ENCODE measurements at places on chromosomes 11 and 22.

DNA sequence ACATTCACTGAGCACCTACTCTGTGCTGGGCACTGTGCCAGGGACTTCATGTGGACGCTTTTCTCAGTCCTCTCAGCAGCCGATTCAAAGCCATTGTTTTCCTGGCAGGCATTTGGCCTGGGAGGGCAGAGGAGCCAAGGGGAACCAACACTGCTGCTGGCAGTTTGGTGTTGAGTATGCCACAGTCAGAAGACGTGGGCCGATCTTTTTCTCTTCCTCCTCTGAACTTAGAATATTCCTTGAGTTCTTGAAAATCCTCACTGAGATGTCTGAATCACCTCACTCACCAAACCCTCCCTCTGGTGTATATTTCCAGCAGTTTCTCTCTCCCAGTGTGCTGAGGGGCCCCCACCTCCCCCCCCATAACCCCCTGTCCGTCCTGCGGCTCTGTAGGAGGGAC is 114.5 kb upstream of the CRYBB3 start:
- DNase-seq: no peak

GRCh38 chr22:36644333-36644757 is 59.2 kb downstream of the CACNG2 start:
- DNase-seq: peak; percentile 43

DNA sequence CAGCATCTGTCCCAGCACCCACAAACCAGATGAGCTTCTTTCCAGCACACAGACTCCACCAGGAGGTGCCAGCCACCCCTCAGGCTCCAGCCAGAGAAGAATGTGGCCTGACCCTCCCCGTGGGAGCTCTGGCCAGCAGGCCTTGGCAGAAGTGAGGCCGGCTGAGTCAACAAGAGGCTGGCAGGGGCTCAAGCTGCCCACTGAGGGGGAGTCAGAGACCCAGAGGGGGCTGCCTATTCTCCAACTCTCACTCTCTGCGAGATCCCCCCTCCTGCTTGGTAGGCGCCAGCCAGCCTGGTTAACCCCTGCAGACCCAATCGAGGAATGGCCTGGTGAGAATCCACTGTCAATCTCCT is 10.6 kb upstream of the CDC42EP1 start:
- no peak for DNase-seq

- no peak for DNase-seq
These were observed 23.1 kb upstream of the PHLDA2 start for GRCh38 chr11:2952290-2952689.

DNA sequence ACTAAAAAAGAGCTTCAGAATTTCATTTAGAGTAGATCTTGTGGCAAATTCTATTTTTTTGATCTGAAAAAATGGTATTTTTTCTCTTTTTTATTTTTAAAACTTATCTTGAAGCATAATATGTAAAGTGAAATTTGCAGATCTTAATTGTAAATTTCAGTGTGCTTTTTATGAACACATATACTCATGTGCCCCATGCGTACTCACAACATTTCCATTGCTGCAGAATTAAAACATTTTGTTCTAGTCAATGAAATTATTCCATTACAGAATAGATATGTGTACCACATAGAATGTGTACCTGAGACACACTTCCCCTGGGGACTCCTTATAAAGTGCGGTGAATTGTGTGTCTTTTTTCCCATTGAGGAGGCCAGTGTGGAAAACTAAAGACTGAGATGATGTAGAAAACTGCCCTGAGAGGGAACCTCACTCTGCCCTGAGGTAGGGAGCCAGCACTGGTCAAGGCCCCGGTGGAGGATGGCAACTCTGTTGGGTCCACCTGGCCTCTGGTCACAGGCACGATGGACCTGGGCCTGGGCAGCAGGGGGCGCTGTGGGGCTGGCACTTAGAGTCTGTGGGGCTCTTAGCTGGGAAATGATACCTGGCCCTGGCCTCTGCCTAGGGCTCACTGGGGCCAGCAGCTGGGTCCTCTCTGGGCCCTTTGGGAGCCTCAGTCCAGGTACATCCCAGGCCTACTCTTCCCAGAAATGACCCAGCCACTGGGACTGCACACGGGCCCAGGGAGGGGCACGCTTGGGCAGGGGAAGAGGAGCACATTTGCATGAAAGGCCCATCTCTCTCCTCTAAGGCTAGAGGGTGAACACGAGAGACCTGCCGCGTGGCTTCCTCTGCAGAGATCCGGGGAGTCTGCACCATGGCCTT is 77.9 kb upstream of the TOP3B start:
- peak; percentile 81 for DNase-seq

DNA sequence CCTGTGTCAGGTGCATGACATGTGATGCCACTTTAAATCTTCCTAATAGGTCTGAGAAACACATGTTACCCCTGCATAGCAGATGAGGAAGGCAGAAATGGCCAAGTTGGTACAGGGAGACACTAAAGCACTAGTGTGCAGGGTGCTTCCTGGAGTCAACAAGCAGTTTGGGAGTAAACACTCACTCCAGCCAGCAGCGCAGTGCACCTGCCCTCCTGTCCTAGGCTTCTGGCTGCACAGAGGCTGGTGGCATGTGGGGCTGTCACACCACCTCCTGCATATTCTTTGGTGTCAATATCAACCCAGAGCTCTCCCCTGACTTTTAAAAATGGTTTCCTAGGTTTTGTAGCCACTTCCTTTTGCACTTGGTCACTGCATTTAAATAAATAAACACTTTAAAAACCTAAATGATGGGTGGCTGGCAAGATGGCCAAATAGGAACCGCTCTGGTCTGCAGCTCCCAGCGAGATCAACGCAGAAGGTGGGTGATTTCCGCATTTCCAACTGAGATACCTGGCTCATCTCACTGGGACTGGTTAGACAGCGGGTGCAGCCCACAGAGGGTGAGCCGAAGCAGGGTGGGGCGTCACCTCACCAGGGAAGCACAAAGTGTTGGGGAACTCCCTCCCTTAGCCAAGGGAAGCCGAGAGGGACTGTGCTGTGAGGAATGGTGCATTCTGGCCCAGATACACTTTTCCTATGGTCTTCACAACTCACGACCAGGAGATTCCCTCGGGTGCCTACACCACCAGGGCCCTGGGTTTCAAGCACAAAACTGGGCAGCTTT is 33.5 kb downstream of the GAB4 start:
- DNase-seq: no peak

DNA sequence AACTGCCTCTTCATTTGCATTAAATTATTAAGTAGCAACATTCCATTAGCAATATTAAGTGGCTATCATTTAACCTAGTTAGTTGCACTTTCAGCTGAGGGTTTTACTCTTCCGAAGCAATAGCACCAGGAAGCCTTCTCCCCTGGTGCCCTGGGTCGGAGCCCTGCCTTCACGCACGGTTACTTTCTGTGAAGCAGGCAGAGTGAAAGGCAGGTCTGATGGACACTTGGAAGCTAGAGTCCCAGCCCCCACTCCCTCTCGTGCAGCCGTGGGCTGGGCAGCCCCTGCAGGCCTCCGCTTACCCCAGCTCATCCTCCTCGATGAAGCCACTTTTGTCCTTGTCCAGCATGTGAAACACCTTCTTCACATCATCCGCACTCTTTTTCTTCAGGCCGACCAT is 2.0 kb downstream of the PVALB start:
- no peak for DNase-seq

DNA sequence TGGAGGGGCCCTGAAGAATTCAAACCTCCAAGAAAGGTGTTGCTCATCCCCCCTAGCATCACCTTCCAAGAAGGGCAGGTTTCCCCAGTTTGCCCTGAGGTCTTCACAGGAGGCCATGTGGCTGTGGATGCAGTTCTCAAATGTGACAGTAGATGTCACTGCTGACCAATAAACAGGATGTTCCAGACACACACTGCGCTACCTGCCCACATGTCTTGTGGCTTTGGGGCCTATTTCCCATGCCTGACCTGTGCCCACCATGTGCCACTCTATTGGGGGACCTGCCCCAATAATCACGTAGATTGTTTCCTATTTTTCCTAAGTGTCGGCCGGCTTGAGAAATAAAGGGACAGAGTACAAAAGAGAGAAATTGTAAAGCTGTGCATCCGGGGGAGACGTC is 4.5 kb downstream of the GSTT2 start:
- DNase-seq: peak; percentile 21

DNA sequence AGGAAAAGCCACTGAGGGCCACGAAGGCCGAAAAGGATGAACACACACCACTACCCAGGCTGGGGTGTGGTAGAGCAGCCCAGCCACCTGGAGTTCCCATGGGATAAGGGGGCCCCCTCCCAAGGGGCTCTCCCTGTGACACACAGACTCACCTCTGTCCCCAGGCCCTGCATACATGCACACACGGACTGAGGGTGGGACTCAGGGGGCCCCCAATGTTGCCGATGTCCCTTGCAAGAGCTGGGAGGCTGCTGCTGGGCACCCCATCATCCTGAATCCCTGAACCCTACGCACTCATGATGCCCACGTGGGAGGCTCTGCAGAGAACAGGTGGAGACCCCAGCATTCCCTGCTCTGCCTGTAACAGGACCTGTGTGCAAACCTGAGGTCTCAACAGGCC is 14.5 kb downstream of the SHANK2 start:
- no peak for DNase-seq

DNA sequence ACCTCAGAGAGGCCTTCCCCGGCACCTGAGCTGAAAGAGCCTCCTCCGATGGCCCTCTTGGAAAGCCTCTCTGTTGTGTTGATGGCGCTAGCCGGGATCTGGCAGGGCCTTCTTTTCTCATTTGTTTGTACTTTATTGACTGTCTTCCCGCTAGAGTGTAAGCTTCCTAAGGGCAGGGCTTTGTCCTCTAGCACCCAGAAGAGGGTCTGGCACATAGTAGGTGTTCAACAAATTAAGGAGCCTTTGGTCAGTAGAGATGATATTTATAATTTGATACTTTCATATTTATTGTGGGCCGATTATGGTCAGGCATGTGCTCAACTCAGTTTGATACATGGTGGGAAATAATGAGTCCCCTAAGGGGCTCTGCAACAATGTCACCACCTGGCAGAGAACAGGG is 4.0 kb downstream of the ARL2 start:
- no peak for DNase-seq

DNA sequence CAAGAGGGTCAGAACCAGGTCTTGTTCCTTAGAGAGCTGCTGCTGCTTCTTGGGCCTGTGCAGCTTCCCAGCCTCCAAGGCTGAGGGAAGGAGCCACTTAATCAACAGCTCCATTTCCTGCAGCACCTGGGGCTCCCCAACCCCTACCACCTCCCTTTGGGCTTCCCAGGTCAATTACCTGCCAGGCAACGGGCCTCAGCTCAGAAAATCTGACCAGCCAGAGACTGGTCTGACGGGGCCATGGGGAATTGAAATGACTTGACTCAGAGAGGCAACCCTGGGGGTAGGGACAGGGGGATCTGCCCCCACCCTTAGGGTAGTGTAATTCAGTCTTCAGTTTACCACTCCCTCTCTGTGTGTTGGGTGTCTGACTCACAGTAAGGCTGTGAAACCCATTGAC is 4.7 kb upstream of the MAJIN start:
- DNase-seq: no peak

DNA sequence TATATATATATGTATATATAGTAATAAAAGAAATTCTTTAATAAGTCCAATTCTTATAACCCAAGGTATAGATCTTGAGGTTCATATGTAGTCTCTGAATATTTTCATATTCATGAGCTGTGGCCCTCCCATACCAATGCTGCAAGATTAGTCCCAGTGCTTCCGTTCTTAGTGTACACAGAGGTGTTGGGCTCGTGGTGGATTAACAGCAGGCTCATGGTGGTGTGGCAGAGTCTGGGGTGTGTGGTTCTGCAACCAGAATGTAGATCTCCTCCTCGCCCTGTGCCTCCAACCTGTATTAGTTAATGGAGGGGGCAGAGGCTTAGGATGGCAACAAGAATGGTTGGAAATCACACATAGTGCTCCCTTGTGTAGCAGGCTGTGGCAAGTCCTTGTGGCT is 16.8 kb downstream of the PRDM10 start:
- DNase-seq: no peak

DNA sequence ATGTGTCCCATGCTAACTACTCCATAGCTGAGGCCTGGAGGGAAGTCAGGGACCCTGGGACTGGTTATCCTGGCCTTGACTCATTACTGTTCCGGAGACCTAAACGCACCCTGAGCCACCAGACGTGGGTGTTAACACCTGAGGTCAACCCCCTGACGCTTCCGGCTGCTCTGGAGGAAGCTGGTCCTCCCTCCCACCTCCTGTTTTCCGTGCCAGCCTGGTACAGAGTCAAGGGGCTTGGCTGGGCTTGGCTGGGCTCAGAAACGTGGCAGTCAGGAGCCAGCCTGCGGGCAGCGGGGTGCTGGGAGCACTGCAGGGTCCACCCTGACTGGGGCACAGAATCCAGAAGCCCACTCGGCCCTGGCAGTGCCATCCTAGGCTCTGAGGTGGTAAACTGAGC is 2.6 kb downstream of the TMPRSS4 start:
- DNase-seq: no peak

DNA sequence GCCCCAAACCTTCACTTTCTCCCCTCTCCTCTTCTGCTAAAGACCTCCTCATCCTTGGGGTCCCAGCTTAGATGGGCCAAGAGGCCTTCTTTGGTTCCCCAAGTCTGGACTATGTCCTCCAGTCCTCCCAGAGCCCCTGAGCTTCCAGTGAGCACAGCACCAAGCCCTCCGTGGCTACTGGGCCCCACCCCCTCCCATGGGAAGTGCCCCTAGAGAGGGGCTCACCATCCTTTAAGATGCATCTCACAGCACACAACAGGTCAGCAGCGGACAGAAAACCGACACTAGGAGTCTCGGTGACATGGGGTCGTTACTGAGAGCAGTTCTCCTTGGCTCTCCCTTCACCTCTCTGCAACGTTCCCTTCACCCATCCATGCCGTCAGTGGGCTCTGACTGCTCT is 2.7 kb downstream of the LRRC32 start:
- no peak for DNase-seq

DNA sequence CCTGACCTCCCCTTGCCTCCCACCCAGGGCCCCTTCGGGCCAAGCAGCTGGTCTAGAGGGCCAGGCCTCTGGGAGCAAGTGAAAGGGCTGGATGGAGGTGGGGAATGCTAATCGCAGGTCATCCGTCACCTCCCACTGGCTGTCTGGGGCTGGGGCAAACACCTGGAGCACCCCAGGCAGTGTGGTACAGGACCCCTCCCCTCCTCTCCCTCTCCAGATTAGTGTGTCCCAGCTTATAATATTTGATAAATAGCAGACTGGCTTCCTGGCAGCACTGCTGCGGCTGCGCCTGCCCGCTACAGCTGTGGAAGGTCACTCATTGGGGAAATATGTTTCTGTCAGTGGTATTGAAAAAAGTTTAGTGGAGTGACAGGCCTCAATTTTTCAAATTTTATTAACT is 90.7 kb upstream of the PHOX2A start:
- DNase-seq: no peak

DNA sequence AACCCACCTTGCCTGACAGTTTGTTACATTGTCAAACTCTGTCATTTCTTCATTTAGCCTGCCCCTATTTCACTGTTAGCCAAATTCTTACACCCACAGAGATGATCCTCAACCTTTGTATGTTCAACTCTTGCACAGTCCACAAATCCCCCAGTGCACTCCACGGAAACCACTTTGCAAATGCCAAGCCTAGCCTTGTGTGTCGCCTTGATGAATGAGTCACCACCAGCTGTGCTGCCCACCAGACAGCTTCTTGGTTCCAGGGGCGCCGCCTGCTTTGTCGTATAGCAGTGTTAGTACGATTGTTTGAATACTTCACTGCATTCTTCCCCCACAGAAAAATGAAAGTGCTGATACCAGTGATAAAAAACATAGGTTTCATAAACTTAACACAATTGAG is 686.3 kb downstream of the NTM start:
- DNase-seq: no peak

GRCh38 chr11:13055200-13055599 is 46.1 kb downstream of the RASSF10 start:
- peak; percentile 30 for DNase-seq

GRCh38 chr11:12456651-12457579 is 79.5 kb downstream of the PARVA start:
- no peak for DNase-seq

Data from activated CD4-positive, alpha-beta T cell treated with anti-CD3 and anti-CD28 coated beads for 48 hours (primary cell).